Inflammatory macrophage (primary cell): ENCODE measurements at places on chromosomes 11 and 22.

GRCh38 chr11:119432484-119433357 lies 9.7 kb upstream of the THY1 start:
- no peak for DNase-seq

DNA sequence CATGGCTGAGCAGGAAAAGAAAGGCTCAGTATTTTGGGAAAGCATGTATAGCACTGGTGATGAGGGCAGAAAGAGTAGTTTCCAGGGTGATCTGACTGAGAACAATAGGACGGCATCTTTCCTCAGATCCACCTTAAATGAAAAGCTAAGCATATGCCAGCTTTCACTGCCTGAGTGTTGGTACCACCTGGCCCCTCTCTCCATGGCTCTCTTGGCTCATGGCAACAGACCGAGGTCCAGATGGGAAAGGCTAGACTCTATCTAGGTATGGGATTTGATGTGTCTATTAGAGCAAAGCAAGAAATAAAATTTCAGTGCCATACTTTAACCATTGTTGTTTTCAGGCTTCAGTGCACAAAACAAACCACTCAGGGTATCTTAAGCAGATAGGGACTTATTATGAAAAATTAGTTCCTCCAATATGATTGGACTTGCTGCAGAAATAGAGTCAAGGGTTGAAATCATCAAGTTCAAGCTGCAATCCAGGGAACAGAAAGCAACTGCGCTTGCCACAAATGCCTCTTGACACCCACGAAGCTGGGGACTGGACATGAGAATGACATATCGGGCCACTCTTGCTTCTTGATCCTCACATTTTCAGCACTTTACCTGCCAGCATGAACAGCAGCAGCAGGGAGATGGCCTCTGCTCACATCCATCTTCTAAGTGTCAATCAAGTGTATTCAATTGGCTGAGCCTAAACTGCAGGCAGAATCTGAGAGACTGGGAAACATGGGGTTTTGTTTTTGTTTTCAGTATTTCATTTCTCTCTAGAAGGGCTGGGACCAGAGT lies 64.0 kb upstream of the SNX19 start:
- DNase-seq, result no peak

DNA sequence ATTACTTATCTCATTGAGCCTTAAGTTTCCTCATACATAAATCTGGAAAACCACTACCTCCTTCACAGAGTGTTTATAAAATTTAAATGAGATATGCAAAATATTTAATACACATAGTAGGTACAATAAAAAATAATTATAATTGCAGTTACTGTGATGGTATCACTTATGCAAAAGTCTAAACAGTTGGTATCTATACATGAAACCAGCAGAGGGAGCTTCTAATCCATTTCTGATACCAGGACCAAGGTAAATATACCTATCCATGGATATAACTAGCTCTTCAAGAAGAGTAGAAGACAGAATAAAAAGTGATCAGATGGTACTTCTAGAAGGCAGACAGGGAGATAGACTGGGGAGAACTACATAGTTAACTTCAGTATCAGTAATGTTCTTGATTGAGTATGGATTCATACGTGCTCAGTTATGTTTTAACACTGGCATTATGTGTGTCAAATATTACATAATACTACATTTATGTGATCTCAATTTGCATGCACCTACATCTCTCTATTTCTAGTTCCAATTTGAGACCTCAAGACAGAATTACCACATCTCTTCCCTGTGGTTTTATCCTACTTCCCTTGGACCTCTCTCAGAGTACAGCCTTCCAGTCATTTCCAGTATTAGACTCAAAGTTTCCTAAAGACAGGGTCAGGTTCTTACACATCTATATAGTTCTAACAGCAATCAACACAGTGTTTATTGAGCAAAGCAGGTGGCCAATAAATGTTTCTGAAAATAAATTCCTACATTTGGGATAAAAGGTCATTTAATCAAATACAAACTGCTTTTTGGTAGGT lies 13.7 kb upstream of the TSG101 start:
- no peak for DNase-seq

DNA sequence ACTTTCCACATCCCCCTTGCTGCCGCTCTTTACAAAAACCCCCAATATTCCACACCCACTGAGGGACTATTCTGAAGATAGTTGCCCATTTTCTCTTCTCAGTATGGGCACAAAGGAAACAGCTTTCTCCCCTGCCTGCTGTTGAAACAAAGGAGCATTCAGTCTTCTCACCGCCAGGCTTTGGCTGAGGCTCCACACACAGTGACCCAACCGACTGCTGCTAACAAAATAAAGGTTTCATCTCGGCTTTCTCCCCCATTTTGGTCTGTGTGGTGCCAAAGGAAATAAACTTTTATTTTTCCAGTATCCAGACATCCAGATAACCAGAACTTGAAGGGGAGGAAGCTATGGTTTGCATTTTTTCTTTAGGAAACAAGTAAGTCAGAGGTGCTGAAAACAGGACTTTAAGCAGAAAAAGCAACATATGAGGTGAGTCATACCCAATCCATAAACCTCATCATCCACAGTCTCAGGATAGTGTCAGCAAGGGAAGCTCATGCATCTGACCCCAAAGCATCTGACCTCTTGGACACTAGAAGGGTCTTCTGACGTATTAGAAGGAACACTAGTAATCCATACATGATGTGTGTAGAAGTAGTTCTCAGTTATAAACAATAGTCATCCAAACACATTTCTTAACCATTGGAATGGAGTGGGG lies 6.4 kb downstream of the CLMP start:
- DNase-seq, result no peak

GRCh38 chr11:131840545-131840944 lies 470.1 kb downstream of the NTM start:
- DNase-seq, result peak; percentile 27

DNA sequence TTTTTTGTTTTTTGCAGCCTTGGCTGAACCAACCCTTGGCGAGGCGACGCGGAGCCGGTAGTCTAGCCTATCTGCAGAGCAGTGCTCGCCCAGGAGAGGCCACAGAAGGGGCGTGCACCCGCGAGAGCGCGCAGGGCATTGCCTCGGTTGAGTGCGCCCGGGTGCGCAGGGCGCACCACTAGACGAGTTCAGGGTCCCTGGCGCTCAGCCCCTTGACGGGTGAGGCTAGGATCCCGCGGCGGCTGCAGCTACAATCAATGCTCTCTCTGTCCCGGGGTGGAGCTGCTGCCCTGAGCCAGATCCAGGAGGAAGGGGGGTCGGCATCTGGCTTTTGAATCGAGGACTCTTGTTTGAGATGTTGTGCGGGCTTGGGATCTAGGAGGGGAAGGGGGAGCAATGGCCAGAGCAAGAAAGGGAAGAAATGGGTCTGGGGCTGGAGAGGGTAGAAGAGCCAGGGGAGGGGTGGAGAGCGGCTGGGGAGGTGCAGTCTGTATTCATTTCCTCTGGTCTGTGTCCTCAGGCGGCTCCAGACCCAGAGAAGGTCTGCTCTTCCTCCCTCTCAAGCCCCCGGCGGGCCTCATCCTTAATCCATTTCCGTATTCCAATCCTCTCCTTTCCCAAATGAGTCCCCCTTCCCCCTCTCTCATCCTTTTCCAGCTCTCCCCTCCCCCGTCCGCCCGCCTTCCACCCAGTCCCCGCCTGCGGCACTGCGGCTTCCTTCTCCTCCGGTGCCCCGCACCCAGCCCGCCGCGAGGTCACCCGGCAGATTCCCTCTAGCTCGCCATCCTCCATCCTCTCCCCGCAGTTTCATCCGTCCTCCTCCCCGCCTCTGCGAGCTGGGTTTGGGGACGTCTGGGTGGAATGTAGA lies 797 bp downstream of the THY1 start:
- DNase-seq, result no peak

DNA sequence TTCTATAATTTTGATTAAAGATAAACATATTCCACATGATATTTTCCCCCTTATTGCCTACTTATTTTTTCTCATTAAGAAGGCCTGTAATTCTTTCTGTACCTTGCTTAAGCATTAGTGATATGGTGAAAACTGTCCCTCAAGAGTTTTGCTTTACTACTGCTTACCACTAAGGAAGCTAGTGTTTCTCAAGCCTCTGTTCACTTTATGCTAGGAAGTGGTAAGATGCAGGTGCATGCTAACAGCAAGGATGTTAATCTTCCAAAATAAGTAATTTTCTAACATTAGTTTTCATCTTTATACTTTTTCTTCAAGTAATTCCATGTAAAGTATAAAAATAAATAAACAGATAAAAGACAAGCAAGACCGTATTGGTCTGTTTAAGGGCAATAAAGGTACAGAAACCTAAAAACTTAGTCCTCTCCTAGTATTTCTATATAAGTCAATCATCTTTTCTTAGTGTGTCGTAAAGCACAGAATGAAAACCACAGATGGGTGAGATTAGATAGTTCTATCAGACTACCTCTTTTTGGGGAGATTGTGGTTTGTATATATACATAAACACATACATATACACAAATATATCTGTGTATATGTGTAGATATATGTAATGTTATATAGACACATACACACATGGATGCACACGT lies 731.0 kb upstream of the CNTN5 start:
- no peak for DNase-seq

GRCh38 chr11:44568331-44568657 lies 2.8 kb downstream of the CD82 start:
- DNase-seq, result no peak

DNA sequence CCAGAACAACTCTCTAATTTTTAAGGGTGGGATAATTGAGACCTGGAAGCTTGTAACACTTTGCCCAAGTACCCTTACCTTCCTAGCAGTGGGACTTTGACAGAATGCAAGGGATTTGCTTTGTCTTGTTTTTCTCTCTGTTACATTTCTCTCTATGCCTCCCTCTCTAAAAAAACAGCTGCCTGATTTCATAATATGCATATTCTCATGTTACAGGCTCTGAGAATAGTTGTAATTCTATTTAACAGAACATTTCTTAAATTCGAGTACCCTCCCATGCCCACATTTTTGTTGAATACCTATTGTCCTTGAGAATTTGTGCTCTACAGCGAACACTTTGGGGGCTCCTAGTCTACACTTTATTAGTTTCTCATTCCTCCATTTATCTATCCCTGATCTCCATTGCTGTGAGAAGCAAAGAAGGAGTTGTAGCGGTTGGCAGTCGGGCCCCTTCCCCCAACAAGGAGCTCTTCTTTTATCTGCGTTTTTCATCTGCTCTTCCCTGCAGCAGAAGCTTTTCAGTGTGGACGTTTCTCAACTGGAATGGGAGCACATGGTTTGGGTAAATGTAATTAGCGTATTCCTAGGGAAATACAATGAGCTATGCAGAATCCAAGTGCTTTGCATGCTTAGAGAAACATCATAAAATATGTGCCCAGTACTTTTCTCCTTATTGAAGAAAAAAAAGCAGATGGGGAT lies 117.7 kb upstream of the CCDC90B start:
- DNase-seq, result no peak

- no peak for DNase-seq
Measured at GRCh38 chr11:31711137-31711536, 100.0 kb downstream of the PAX6 start.

DNA sequence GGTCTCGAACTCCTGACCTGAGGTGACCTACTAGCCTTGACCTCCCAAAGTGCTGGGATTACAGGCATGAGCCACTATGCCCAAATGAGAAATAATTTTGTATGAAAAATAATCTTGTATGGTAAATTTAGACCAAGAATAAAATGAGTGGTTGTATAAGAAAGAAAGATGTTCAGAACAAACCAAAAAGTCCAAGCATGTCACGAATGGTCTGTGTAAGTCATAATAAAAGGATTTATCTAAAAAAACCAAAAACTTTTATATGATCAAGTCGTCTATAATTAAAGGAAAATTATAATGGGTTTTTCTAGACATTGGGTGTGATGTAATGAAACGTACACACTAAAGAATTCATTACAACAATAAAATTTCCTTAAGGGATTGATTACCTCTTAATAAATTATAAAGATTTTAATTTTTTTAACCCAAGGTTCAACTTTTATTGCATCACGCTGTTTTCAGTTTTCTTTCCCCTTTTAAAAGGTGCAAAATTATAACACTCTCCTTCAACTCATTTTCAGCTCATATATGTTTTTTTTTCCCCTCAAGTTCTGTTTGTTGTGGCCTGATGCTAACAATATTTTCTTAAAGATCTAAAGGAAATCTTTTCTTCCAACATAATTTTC lies 8.9 kb upstream of the AQP11 start:
- DNase-seq, result no peak

DNA sequence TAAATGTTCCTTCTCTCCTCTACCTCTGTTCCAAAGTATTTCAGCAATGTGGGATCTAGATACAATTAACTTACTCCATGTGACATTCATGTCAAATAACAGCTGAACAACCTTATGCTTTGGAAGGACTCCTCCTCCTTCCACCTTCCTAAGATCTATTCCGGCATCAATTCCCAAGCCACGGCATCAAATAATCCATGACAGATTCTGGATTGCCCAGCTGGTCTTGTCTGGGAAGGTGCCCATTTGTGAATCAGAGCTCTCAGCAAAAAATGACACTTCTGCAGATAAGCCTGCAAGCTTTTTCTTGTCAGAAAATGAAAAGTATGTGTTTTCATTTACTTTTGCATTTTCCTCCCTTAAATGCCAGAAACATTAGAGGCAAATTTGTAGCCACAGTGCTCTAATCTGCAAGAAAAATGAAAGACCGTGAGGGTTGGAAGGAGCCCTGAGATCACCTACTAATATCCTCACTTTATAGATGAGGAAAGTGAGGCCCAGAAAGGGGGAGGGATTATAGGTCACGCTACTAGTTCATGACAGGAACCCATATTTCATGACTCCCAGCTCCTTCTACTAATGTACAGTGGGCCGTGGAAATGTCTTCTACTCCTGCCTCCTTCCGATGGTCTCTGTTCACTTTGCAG lies 124.0 kb downstream of the ME3 start:
- DNase-seq, result no peak

DNA sequence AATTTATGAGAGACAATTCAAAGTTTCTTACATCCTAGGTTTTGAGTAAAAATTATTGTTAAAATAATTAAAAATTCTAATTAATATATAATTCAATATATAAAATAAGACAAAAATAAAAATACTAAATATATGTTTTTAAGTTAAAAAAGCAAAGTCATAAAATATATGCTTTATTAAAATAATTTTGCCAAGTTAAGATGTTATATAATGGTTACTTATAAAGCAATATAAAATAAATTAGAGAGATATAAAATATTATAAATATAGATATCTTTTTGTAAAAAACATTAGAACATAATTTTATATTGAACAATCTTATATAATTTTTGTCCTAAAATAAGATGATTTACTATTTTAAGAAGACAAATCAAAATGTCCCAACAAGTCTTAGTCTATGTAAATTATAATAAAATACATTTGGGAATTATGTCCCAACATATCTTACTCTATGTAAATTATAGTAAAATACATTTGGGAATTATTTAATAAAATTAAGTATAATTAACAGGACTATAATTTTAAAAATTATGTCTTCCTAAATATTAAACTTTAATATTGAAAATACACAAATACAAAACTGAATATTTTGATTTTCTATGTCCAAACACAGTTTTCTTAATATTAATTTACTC lies 67.7 kb upstream of the TOP3B start:
- DNase-seq, result no peak
